ENCODE measurements at places on chromosomes 6 and 20.

GRCh38 chr6:157056275-157056674 lies 267.0 kb downstream of the TMEM242 start:
- no peak for DNase-seq

DNA sequence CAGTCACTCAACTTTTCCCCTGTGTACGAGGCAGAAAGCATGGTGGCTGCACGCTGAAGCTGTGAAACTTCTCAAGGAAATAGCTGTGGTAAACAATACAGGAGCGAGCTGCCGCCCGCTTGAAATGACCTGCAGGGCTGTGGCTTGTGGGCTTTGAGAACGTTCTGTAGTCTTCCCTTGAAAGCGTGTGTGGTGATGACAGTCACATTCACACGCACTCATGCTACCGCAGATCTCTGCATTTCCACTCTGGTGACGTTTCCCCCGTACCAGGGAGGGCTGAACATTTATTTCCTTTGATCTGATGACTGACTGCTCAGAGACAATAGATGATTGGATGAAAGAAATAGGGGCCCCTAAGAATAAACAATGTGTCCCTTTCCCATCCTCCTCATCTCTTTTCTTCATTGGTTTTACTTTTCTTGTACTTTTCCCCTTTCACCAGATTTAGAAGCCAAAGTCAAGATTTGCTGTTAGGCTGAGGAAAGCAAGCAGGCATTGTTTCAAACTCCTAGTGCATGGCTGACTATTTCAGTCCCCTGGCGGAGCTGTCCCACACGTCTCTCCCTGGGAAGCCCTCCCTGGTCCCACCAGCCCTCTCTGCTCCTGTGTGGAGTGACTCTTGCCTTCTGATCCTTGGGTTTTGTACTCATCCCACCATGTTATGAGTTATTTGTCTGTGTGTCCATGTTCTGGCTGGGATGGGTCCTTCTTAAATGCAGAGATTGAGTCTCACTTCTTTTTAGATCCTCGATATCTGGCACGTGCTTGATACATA lies 3.9 kb downstream of the SYTL3 start:
- DNase-seq, result no peak

DNA sequence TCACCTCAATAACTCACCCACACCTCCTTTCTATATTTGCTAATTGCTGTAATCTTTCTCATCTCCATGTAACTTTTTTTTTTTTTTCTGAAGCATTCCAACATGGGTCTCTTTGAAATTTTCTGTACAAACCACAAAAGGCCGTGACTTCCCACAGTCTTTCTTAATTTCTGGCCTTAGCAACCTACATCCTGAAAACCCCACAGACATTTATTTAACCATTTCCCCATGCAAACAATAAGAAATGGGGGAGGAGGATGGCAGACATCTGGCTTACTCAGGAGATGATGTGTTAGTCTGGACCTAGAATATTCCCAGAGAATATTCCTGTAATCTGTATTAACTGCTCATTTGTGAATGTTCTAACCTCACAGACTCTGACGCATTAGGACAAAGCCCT lies 57.6 kb downstream of the MEP1A start:
- DNase-seq, result peak; percentile 62

- peak; percentile 64 for DNase-seq
These were observed 106.5 kb downstream of the ATP9A start for GRCh38 chr20:51661609-51662178.

- DNase-seq, result no peak
These were observed 389.8 kb upstream of the AGPAT4 start for GRCh38 chr6:161663682-161664081.

GRCh38 chr6:90868656-90869055 lies 281.8 kb upstream of the MAP3K7 start:
- no peak for DNase-seq

DNA sequence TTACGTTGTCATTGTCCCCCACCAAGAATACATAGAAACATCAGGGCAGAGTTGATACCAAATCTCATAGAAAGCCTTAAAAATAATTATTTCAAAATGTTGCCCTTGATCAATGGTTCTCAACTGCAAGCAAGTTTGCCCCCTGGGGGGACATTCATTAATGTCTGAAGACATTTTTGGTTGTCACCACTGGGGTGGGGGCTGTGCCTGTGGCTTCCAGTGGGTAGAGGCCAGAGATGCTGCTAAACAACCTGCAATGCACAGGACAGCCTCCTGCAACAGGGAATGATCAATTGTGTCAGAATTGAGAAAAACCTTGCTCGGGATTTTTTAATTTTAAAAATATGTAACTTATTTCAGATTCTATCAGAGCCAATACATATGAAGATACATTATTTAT lies 130.6 kb upstream of the DOK5 start:
- no peak for DNase-seq

DNA sequence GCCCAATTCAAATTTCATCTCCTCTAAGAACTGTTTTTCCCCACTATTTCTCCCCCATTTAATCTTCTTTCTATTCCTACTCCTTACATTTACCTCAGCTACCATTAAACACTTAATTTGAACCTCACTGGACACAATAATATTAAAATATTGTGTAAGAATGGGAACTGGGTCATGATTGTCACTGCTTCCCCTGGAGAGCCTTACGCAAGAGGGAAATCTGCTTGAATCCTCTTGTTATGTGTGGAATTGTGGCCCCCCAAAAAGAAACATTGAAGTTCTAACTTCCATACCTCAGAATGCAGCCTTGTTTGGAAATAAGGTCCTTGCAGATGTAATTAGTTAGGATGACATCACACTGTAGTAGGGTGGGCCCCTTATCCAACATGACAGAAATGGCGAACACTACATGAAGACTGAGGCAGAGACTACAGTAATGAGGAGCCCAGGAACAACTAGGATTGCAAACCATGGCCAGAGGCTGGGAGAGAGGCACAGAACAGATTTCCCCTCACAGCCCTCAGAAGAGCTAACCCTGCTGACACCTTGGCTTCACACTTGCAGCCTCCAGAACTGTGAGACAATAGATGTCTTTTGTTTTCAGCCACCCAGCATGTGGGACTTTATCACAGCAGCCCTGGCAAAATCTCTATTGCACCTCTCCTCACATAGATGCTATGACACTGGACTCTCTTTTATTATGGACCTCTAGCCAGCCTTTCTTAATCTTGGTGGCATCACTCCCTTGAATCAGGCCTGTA lies 29.9 kb downstream of the HIVEP2 start:
- DNase-seq, result no peak

DNA sequence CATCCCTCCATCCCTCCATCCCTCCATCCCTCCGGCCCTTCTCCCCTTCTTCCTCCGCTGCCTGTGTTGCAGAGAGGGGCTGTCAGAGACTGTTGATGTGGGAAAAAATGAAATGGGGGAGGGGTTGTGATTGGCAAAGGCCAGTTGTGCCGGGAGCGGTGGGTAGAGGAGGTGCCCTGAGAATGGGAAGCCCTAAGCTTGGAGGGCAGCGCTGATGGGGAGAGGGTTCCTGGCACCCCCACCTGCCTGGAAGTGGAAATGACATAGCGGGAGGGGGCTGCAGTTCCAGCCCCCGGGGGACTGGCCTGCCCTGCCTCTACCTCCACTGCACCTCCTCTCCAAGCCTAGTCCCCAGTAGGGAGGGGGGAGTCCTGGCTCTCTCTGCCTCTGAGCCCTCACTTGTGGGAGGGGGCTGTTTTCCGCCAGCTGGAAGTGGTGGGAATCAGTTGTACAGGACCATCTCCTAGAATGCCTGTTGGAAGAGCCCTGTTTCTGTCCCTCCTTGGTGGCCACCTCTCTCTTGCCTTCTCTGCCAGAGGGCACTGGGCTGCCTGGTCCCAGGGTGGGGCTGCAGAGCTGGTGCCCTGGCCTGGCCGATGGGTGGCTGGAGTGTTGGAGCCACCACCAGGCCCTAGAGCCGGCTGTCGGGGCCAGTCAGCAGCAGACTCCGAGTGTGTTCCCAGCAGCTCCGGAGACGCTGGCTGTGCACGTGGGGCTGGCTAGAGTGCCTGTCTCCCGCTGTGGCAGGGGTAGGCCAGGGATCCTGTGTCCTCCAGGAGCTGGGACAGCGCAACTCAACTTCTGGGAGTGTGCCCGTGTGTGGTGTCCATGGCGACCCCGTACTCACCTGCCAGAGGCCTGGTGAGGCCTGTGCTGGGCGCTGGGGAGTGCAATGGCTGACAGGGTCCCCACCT lies 1.5 kb downstream of the DLGAP4 start:
- no peak for DNase-seq

GRCh38 chr6:22413681-22414311 lies 117.0 kb upstream of the PRL start:
- DNase-seq, result no peak

- no peak for DNase-seq
These were observed 336.4 kb downstream of the CDH26 start for GRCh38 chr20:60294632-60295031.

- no peak for DNase-seq
These were observed 24.5 kb upstream of the TCP11 start for GRCh38 chr6:35165630-35166071.

GRCh38 chr6:129597023-129597713 lies 112.8 kb downstream of the ARHGAP18 start:
- no peak for DNase-seq

DNA sequence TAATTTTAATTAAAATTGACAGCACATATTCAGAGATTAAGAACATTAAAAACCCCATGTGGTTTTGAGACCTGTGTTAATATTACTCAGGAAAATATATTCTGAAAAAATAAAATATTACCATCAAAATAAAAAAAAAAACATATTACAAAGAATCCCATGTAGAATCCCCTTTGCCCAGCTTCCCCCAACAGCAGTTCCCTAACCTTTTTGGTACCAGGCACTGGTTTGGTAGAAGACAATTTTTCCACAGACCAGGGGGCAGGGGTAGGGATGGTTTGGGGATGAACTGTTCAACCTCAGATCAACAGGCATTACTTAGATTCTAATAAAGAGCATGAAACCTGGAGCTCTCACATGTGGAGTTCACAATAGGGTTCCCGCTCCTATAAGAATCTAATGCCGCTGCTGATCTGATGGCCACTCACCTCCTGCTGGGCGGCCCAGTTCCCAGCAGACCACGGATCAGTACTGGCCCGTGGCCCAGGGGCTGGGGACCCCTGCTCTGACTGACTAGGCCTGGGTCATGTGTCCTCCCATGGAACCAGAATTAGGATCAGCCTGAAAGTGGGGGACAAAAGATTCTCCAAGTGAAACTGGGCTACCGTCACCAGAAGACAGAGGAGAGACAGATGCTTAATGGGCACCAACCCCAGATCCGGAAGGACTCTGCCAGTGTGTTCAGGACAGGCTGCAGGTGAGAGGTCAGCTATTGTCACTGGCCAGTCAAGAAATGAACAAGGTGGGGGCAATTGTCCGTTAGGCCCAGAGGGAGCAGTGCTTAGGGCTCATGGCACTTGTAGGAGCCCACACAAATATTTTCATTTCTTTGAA lies 235.5 kb downstream of the PREX1 start:
- DNase-seq, result no peak

GRCh38 chr6:44057238-44057930 lies 69.9 kb downstream of the MRPL14 start:
- no peak for DNase-seq

- peak; percentile 51 for DNase-seq
These were observed 75.4 kb upstream of the ECI2 start for GRCh38 chr6:4210629-4211419.

GRCh38 chr6:157099912-157100593 lies 223.3 kb downstream of the TMEM242 start:
- no peak for DNase-seq

- no peak for DNase-seq
These were observed 136.7 kb downstream of the MAP3K4 start for GRCh38 chr6:161128230-161128629.

DNA sequence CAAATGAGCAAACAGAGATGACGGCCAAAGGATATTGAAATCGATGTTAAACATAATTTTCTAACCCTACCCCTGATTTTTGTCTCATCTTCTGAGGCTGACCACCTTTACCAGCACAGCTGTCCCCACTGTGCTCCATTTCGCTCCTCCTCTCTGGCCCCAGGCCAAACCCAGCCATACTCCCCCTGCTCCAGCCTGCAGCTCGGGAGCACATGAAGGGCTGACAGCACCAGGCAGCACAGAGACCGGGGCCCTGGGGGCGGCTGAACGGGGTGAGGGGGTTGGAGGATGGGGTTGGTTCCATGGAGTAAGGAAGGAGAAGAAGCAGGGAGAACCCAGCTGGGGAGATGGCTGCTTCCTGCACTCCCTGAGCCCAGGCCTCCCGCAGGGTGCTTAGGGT lies 3.2 kb upstream of the NCR2 start:
- DNase-seq, result no peak

- no peak for DNase-seq
These were observed 43.3 kb upstream of the CTAGE9 start for GRCh38 chr6:131754088-131754487.

DNA sequence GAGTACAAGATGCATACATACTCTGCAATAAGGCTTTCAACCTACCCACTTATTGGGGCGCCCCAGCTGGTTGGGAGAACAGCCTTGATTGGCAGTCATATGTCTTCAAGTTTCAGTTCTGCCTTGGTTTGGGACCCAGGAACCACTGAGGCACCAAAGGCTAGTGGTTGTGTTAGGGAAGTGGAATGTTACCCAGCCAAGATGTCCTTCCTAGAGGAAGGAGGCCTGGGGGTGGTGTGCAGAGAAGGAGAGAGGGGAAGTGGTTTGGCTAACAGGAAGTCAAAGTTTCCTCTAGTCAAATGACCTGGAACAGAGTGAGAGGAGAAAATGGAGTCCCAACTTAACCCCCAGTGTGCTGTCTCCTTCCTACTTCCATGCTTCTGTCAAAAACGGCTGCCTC lies 59.4 kb downstream of the CD164 start:
- no peak for DNase-seq

DNA sequence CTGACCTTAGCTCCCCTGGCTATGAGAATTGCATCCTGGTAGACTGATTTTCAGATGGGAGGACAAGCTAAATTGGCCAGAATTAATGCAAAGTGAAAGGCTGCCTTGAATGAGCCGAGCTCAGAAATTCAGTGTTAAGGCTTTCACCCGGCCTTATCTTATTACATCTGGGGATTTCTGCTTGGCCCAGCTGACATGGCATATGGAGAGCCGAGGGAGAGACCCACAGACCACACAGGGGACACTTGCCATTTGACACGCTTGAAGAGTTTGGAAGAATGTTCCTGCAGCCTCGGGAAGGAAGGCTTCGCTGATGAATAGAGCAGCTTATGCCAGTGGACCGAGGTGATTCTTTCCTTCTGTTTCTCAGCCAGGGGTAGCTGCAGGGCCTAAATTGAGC lies 9.0 kb downstream of the MOCS3 start:
- DNase-seq, result no peak
